ENCODE measurements at places on chromosomes 6 and 20.

DNA sequence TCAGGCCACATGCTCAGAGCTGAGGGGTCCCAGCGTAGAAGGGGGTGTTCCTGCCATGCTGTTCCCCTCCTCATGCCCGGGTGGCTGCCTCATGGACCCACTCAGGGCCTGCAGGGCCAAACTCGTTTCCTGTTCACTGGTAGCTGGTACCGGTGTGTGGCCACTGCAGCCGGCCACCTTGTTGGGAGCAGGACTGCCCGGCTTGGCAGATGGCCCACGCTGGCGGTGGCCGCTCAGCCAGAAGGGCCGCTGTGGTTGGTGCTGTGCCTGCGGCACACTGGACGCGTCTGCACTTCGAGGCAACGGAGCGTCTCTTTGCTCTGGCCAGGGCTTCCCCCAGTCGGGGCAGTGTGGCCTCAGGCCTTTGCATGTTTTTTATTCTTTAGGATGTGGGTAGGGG, 10.0 kb upstream of the COL20A1 start:
- DNase-seq: no peak

DNA sequence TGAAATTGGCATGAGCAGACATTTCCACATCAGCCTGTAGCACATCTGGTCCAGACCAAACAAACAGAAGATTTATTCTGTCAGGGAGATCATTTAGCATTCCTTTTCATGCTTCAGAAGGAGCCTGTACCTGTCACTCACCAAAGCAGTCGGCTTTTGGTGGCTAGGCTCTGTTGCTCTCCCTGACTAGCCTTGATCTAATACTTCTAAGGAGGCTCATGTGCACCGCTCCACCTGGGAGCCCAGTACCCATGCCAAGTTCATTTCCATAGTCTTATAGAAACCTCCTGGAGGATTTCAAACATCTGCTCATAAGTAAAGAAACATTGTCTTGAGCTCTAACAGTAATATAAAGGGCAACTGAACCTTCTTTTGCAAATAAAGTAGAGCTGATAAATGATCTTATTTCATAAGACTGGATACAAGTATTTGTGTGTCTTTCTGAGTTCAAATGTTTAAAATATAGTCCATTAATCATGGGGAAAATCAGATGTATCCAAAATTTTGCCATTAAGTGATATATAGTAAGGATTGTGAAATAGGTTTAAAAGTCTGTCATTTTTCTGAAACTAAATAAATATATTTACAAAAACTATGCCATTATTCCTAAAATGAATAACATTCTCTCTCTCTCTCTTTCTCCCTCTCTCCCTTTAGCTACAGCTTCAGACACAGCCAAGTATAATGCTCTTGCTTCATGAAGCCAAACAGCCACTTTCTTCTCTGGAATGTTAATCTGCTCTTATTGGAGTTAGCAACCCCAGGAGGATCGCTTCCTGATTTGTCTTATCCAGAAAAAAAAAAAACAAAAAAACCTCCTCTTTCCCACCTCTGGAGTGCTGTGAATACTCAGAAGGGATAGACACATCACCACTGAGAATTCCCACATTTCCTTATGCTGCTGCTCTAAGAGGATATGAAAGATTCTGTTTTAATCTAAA, 192.7 kb upstream of the TFAP2D start:
- DNase-seq: no peak

DNA sequence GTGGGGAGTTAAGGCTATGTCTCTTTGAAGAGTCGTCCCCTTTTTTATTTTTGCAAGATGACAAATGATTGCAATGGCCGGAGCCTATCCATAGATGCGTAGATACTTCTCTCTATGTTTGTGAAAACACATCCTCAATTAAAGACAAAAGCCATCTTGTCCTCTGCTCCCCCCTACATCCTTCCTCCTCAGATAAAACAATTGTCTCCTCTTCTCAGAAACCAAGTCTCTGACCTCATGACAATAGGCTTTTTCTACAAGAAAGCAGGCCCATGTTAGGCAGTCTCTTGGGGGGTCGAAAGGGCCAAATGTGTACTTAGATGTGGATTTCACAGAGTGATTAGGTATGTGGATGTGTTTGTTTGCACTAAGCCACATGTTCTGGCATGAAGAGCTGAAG, 51.1 kb upstream of the SSTR4 start:
- no peak for DNase-seq

DNA sequence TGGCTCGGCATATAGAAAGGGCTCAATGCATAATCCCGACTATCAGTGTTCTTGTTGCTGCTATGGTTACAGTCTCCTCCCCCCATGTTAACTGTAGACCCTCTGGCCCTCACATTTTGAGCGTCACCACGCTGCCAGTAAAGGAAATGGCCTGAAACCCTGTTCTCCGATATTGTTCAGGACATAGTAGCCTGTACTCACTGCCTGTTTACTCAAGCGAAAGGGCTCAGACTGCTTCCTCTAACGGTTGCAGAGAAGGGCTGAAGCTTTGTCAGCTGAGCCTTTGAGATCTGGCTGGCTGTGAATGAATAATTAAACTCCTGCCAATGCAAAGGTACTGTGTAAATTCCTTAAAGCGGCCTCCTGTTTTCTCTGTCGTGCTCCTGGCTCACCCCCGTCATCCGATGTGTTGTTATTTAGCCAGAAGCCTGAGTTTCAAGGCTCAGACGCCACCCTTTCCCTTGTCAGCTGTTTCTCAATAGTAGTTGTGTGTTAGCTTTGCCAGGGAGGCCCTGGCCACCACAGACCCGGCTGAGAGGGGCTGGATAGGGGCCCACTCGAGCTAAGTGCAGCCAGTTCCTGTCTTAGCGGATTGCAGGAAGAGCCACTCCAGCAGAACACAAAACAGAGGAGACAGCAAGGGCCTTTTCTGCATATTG, 31.2 kb upstream of the RALGAPA2 start:
- DNase-seq: no peak

- DNase-seq: no peak
These were observed 119.8 kb downstream of the NFATC2 start for GRCh38 chr20:51422514-51423289.

GRCh38 chr6:39062014-39062740, 13.6 kb downstream of the GLP1R start:
- DNase-seq: no peak

DNA sequence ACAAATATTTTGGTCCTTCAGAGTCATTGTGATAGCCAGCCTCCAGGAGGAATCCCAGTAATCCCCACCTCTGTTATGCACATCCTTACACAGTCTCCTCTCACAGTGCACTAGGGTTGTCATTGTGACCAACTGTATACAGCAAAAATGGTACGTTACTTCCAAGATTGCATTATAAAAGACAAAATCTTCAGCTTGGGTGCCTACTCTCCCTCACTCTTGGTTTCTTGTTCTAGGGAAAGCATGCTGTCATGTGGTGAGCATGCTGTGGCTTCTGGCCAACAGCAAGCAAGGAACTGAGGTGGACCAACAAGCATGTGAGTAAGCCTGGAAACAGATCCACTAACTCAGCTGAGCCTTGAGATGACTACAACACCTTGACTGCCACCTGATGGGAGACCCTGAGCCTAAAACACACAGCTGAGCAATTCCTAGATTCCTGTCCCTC, 130.1 kb upstream of the DST start:
- no peak for DNase-seq

GRCh38 chr6:136608991-136609390, 58.8 kb upstream of the MAP7 start:
- no peak for DNase-seq

DNA sequence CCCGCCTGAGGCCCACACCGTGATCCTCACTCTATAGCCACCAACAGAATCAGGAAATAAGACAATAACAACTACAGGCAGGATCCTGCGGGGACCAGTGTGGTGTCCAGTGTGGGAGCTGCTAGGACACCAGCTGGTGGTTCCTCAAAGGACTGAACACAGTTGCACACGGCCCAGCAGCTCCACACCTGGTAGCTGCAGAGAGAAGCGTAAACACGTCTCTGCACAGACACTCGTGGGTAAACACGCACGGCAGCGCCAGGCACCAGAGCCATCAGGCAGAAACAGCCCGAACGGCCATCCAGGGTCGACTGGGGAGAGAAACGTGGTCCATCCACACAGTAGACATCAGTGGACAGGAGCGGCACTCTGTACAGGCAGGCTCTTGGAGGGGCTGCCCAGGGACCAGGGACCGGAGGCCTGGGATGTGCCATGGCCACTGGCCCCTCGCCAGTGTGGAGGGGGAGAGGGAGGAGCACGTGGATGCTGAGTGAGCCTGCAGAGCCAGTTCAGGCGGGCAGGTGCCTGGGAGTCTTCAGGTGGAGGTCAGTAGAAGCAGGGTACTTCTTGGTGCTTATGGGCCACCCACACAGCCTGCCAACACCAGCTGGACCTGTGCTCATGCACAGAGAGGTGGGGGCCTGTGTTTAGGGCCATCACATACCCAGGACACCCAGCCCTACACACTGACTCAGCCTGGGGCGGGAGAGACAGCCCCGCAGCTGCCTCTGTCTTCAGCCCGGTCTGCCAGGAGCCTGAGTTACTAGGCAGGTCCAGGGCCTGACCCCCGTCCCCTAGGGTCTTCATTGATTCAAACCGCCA, 7.4 kb upstream of the LAMA5 start:
- DNase-seq: no peak

GRCh38 chr6:54267798-54268197, 40.4 kb upstream of the TINAG start:
- no peak for DNase-seq

DNA sequence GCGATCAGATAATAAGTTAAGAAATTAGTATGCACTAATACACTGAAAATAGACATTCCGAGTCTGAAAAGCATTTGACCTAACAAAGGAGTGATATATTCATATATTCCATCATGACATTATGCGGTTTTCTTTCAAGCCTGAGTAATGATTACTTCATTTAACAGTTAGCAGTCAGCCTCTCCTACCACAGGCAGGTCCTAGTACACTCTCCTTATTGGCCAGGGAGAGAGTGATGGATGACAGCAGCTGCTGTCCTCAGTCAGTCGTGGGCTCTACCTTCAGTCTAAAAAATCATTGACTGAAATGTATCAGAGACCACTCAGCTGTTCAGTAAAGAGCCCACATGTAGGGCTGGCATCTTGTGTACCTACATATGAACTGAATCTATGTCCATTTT, 33.2 kb upstream of the VGLL2 start:
- DNase-seq: no peak

GRCh38 chr6:145904868-145905267, 59.3 kb downstream of the SHPRH start:
- no peak for DNase-seq

GRCh38 chr6:167778497-167779128, 48.1 kb upstream of the AFDN start:
- peak; percentile 69 for DNase-seq

- no peak for DNase-seq
These were observed 127.3 kb upstream of the RALGAPA2 start for GRCh38 chr20:20839771-20840170.

GRCh38 chr6:7086488-7086887, 21.3 kb upstream of the RREB1 start:
- no peak for DNase-seq

DNA sequence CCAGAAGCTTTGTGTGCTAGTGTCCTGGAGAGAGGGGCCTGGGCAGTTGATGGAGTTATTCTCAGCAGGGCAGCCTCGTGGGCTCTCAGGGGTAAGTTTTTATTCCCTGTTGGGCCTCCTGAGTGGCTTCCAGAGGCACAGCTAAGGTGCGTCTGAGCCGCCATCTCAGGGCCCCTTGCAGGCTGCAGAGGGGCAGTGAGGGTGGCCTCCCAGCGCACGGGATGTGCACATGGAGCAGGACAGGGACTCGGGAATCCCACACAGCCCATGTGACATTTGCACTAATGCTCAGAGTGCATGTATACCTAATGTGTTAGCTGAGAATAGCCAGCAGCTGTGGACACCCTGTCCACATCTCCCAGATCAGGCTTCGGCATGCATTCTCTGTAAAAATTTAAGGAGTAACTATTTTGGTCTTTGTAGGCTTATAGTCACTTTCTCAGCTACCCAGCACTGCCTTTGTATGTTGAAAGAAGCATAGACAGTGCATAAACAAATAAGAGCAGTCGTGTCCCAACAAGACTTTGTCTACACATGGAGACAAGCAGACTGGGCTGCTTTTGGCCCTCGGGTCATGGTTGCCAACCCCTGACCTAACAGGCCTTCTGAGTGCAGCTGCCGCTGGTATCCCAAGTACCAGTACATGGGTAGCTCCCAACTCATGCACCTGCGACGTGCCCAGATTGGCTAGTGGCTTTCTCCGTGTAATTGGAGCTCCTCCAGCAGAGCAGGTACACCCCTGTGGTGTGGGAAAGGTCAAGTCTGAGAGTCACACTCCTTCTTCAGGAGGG, 18.6 kb upstream of the CST9L start:
- DNase-seq: peak; percentile 82

DNA sequence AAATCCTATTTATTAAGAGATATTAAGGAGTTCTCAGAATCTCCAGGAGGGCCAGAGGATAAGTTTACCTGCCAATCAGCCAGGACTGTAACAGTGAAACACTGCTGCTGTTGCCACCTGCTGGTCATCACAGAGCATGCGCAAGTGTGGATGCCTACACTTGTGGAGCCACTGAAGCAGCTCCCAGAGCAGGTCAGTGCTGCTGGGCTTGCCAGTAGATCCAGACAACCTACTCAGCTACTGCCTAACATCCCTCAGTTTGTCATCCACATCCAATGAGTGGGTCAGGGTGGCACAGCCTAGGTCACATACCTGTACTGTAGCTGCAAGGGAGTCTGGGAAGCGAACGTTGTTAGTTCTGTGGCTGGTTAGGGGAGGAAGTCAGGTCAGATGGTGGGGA, 18.3 kb upstream of the NHSL1 start:
- no peak for DNase-seq

GRCh38 chr6:170366248-170366960, 59.8 kb downstream of the FAM120B start:
- no peak for DNase-seq

GRCh38 chr20:24686156-24686555, 216.7 kb downstream of the SYNDIG1 start:
- peak; percentile 14 for DNase-seq

- no peak for DNase-seq
These were observed 57.6 kb upstream of the DYNLRB1 start for GRCh38 chr20:34458631-34459030.

DNA sequence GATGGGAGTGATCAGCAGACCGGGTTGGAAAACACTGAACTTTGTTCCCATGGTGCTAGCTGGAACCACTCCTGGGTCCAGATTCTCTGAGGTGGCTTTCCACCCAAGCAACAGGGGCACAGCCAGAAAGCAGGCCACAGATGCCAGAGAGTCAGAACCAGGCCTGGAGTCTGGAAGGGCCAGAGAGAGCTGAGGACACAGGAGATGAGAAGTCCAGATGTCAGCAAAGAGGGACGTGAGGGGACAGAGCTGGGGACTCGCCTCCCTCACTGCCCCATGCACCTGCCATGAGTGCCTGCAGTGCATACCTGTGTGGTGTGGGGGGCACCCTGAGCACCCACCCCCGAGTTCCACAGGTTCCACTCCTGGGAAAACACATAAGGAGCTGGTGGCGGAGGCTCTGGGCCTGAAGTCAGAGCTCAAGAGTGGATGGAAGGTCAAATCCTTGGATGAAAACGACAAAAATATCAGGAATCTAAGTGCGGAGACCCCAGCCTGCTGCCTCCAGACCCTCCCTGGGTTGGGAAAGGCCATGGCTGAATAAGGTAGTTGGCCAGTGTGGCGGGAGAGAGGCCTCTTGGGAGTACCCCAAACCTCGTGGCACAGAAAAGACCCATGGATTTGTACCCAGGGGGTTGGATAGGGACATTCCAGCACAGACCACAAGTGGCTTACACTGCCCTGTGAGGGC, 224.2 kb downstream of the SYNDIG1 start:
- peak; percentile 55 for DNase-seq

All from mesenteric fat pad (tissue), 1 donor.